Stimulated activated CD4-positive, alpha-beta T cell treated with anti-CD3 and anti-CD28 coated beads, Interleukin-4, amount 100 ng/mL, for 24 hours (primary cell): ENCODE measurements at places on chromosomes 6 and 20.

DNA sequence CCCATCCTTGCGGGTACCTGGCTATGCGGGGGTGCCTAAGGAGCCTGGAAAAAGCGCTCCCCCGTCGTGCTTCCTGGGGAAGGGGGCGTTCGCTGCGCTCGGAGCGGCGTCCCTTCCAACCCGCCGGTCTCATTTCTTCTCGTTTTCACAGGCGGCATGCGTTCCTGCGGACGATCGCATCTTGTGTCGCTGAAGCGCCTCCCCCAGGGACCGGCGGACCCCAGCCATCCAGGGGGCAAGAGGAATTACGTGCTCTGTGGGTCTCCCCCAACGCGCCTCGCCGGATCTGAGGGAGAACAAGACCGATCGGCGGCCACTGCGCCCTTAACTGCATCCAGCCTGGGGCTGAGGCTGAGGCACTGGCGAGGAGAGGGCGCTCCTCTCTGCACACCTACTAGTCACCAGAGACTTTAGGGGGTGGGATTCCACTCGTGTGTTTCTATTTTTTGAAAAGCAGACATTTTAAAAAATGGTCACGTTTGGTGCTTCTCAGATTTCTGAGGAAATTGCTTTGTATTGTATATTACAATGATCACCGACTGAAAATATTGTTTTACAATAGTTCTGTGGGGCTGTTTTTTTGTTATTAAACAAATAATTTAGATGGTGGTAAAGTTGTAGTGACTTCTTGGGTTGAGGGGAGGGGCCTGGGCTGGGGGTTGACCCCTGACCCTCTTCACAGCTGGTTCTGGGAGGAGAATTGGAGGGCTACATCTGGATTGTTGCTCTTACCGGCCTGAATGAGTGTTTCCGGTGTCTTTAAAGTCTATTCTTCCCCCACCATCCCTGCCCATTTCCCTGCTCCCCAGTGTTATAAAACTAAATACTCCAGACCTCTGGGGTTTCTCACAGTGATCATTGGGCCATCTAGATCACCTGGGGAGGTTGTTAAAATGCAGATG is 1.1 kb downstream of the ID1 start:
- no peak for DNase-seq

- DNase-seq: no peak
Measured at GRCh38 chr20:43682446-43682845, 15.5 kb downstream of the MYBL2 start.

- DNase-seq: no peak
Measured at GRCh38 chr6:77136086-77136485, 327.2 kb downstream of the HTR1B start.

GRCh38 chr6:5172041-5172653 is 87.0 kb downstream of the PPP1R3G start:
- no peak for DNase-seq

DNA sequence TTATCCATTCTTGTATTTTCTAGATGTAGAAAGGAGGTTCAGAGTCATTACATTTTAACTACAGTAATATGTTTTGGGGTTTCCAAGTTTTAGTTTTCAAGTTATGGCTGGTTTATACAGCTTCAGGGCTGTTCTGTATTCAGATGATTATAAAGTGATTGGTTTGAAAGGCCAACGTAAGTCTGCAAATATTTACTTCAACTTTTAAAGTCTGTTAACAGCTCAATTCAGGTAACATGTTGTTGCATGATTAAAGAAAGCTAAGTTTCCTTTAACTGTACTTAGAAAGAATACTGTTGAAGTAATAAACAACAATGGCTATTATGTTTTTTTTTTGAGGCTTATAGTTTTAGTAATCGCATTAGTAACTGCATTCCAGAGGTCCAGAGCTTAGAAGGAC is 22.8 kb upstream of the GCLC start:
- no peak for DNase-seq

DNA sequence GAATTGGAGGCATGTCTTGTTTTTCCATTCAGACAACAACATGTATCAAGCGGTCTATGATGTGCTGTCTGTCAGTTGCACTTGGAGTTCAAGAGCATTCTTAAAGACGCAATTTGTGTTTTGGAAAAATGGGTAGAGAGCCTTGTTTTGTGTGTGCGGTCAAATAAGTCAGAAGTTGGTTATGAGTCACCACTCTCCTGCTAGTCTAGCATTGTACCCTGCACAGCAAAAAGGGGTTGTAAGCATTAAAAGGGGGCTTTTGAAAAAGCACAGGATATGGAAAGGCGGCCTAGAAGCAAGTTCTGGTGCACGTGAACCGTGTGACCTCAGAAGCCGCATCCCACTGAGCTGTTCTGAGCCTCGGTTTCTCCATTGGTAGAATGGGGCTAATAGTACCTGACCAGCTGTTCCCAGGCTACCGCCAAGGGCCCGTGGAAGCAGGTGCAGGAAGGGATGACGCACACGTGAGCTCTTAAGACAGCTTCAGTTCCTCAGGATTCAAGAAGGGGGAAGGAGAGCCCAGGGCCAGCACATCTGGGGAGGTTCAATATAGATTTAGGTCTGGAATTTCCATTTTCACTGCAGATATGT is 61.6 kb upstream of the SNX9 start:
- peak; percentile 61 for DNase-seq

DNA sequence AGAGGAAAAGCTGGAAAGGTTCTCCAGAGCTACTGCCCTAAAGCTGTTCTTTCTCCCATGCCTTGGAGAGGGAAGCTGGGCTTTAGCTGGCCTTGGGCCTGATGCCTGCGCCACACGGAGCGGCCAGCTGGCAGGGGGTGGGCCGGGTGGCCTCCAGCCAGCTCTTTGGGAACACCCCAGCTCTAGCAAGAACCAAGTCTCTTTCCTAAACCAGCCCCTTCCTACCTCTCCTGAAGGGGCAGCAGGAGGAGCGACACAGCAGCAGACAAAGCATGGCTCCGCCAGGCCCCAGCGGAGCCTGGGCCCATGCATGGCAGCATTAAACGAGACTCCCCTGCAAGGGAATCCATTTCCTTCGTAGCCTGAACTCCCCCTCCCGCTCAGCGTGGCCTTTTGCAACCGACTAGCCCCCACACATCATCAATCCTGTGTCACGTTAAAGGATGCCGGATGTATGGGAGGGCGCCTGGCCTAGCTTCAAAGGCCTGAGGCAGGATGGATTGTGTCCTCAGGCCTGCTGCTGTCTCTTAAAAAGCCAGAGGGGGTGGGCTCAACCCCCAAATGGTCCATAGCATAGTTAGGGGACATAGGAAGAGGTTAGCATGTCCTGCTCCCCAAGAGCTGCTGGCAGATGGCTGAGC is 14.0 kb downstream of the MRPS18A start:
- no peak for DNase-seq

GRCh38 chr20:44137266-44137801 is 49.7 kb downstream of the JPH2 start:
- no peak for DNase-seq

DNA sequence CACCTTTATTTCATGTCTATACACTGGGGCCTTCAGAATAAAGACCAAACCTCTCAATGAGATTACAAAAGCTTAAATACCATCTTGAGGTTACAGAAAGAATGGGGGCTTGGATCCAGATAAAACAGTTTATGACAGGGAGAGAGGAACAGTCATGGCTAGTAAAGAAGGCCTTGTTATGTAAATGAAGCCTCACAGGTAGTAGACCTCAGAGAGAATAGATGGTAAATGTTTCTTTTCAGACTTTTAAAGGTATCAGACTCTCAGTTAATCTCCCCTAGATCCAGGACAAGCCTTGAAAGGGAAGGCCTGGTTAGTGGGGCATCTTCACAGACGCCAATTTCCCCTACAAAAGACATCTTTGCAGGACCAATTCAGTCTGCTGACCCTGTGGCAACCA is 1325.6 kb downstream of the HACE1 start:
- no peak for DNase-seq

DNA sequence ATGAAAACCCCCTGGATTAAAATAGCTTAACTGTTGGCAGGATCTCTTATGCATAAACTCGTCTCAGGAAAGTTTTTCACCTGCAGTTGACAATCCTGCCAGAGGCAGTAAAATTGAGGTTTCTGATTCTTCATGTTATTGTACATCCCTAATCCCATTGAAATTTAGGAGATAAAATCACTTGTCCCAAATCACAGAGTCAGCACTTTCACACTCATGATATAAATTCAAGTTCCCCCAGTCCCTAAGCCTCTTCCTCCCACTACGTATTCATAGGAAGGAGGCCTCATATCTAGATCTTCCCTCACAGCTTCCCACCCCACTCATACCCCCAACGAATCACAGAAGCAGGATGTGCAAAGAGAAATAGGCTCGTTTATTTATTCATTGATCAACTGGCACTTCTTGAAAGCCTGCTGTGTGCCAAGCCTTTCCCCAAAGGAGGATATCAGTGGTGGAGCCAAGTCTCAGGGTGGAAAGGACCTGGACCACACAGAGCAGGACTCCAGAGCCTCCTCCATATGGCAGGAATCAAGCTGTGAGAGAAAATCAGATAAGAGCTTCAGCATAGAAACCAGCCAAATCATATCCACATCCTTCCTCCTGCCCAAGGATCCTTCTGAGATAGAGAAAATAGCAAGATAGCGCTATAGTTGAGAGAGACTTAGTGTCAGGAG is 2.3 kb downstream of the SLPI start:
- no peak for DNase-seq

DNA sequence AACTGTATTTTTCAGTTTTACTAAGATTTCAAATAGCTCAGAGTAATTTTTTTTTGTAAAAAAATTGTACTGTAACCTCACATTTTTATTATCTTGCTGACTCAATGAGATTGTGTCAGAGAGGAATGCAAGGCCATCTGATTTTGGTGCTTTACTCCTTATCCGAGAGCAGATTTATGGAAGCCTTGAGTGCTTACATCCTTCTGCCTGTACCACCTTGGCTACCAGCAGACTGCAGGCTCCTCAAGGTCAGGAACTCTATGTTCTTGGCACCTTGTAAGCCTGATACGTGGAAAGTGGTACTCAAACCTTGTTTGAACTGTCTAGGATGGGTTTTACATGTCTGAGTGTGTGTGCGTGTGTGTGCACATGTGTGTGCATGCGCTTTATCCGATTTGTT is 80.1 kb upstream of the MLIP start:
- DNase-seq: no peak

DNA sequence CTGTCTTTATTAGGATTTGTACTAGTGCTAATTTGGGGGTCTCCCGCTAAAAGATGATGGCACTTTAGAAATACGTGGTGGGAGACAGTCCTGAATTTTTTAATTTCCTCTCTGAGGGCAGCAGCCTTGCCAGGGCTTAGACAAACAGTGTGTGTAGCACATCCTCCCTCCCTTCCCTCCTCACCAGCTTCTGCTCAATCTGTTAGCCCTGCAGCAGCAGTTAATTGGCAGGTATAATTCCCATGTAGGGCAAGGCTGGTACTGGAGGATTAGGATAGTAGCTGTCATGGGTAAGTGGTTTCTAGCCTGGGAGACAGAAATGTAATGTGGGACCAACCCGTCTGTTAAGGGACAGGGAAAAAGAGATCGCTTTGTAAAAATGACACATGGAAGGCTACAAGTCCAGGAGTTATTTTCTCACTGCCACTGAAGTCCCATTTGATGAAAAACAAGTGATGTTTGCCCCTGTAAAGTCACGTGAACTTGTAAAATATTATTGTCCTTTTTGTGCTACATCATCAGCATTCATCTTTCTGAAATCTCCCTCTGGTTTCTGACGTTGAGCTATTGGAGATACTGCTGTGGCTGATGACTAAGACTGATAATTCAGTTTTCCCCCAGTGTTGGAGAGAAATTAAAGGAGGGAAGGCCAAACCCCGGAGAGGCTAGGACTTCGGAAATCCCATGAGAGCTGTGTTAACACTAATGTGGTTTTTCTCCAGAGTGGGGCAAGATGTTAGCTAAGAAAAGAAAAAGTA is 40.6 kb downstream of the CTNNBL1 start:
- DNase-seq: no peak

DNA sequence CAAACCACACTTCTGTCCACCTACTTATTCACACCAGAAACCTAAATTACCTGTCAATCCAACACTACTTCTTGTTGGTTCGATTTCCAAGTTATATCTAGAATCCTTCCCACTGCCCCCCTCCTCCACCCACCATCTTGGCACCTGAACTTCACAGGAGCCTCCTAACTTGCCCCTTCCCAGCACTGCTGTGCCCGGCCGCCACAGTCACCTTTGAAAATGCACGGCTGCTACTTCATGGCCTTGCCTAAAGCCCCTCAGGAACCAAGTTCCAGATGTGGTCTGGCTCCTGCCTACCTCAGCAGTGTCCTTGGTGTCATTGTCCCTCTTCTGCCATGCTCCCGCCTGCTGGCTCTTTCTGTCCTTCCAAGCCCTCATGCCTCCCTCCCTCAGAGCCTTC is 31.2 kb downstream of the PKIG start:
- DNase-seq: no peak

GRCh38 chr6:127737768-127738167 is 160.8 kb downstream of the C6orf58 start:
- DNase-seq: no peak
